ENCODE measurements at places on chromosomes 16 and 17. TPM values are rescaled to one million over a fixed set of nuclear protein-coding genes. Genes with fewer than 3 reads are reported as not detected.

SPNS3 gene
- not detected for total RNA-seq

SLC39A11 gene
- total RNA-seq, result 13.0 TPM

IQCK gene
- 10.4 TPM for total RNA-seq

TNS4 gene
- not detected for total RNA-seq

NPIPA8 gene
- 1.0 TPM for total RNA-seq
